ENCODE measurements at places on chromosomes 12 and 14.

GRCh38 chr12:69985656-69986055 lies 160.6 kb downstream of the MYRFL start:
- DNase-seq = no peak

GRCh38 chr14:71932229-71932981 lies at the start of gene RGS6:
TSS of gene RGS6 (plus strand) at chr14:71932429.
- peak; percentile 72 for DNase-seq

DNA sequence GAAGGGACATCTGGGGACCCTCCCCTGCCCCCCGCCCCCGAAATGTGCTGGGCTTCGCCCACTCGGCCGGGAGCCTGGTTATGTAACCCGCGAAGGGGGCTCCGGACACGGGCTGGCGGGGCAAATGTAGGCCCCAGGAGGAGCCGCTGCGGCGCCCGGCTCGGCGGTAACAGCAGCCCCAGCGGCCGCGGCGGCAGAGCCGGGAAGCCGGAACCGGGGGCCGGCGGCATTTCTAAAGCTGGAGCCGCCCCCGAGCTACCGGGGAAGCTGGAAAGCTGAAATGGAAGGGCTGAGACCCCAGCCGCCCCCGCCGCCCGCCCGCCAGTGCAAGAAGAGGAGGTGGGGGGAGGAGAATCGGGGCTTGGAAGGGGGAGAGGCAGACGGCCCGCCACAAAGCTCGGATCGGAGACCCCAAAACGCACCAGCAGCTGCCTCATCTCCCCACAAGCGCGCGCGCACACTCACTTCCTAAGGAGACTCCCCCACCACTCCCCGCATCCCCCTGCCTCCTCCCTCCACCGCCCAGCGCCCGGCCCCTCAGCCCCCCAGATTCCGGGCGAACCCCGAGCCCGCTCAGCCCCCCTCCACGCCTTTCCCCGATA lies 1.5 kb downstream of the KDM2B start:
- DNase-seq = peak; percentile 79

DNA sequence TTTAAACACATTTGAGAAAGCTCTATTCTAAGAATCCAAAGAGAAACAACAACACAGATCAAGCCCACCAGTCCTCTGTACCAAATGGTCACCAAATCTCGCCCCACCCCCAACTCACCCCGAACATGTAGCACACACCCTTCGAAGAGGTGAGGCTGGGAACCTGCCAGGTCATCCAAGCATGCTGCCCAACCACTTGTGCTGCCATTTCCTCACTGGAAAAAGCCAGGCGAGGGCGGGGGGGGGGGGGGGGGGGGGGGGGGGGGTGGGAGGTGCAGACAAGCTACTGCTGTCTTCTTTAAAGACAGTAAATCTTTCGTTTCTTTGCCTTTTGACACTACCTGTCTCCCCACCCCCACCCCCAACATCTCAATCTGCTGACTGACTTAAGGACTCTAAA lies 59.9 kb downstream of the SETD3 start:
- DNase-seq = no peak

DNA sequence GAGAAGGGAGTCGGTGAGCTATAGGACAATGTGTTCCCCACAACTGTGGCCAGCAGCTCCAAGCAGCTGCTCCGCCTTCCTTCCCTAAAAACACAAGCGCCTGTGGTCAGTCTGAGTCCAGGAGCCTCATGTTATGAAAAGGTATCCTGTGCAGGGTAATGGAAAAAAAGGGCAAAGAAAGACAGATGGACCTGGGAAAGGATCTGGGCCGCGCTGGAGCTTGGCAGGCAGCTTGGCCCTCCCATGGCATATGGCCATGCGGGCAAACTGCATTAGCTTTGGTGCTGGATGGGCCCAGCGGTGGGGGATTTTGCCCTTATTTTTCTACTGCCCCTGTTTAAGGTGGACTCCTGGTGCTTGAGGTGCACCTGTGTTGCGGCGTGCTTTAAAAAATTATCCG lies 23.7 kb upstream of the CHST11 start:
- no peak for DNase-seq

- no peak for DNase-seq
Measured at GRCh38 chr12:79069009-79069408, 204.4 kb downstream of the SYT1 start.

DNA sequence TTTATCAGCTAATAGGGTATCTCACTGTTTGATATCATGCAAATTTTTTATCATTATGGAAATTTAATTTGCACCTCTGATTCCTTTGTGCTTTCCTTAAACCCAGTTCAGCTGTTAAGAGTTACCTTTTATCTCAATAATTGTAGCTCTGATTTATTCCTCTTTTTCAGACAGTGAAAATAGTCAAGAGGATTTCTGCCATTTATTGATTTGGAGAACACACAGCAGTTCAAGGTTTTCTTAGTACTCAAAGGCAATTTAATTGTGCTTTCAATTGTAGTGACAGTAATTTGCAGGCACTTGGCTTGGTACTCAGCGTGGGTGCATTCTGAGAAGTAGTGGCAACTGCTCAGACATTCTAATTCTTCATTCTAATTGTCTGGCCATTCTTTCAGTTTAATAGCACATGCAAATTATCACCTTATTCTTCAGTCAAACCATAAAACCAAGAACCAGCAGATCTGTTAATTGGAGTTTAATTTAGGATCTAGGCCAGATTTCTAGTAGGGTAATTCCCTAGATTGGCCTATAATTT lies 709.3 kb downstream of the RPS29 start:
- no peak for DNase-seq

- peak; percentile 83 for DNase-seq
Measured at GRCh38 chr12:75705749-75706711, 194.6 kb upstream of the KRR1 start.

DNA sequence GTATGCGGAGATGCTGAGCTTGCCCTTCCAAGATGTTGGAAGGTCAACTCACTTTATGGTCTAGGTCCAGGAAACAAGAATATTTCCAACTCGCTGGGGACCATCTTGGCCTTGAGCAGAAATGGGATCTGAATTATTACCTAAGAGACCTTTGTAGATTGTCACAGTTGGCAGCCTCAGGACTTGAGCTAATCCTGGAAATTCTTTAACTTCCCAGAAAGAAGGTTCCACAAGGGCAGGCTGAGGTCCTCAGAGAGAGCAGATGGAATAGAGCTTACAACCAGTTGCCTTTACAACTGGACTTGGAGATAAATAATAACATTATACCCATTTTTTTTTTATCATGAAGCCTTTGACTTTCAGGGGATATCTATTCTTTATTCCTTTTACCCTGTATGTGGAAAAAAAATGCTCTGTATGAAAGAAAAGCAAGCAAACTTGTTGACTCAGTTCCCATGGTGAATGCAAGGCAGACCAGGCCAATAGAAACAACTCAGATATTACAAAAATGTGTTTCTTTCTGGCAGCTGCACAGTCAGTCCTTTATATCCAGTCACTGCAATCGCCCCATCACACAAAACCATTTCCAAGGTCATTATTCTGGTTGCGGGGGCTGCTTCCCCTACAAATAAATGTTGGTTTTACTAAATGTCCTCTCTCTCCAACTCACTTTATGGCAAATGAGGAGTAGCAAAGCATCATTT lies 401.4 kb downstream of the ZFP36L1 start:
- DNase-seq = no peak

DNA sequence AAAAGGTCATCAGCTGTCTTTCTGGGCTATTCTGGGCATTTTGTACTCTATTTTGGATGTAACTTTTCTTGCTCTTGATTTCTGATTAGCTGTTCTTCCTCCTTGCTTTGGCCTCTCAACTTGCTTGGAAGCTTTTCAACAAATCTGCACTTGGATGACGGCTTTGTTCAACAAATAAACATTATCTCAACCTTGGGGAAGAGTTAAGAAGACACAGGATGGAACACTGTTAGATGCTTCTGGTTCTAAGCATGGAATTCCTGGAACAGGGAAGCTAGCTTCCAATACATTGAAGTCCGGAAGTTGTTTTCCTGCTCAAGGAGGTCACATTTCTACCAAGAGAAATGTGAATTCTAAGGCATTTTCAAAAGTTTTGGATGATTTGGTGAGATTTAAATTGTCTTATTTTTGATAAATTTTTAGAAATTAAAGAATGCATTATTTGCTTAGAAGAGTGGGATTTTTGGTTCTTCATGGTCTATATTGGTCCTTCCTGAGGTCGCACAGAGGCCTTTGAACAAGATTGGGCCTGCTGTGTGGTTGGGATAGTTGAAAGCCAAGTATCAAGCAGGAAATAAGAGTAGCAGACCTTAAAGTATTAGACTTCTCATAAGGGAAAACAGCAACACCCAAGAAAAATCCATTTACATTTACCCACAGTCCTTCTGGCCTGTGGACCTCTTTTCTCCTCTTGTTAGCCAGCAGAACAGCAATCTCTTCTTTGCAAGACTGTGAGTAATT lies 59.2 kb downstream of the PPFIBP1 start:
- no peak for DNase-seq

- no peak for DNase-seq
Measured at GRCh38 chr14:20743556-20743955, 2.1 kb upstream of the EDDM3A start.

DNA sequence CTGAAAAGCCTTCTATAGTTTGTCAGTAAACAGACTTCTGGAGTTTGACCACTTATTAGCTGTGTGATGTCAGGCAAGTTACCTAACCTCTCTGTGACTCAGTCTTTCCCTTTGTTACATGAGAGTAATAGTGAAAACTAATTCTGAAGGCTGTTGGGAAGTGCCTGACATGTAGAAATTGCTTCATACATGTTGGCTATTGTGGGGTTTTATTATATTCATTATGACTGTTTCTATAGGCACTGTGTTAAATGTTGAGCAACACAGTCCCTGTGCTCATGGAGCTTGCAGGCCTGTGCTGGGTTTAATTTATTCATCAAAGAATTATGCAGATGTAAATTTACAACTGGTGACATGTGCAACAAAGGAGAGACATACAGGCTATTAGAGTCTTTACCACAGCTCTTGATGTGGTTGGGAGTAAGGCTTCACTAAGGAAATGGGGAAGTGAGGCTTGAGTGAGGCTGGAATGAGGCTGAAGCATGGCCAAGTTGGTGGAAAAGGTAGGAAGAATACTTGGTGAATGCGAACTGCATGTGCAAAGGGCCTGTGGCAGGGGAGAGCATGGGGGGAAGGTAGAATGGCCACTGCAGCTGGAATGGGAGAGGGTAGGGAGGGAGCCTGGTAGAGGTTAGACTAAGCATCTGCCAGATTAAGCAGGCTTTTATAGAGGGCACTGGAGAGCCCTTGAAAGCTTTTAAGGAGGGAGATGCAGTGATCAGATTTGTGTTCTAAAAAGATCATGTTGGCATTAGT lies 236.4 kb upstream of the CRY1 start:
- DNase-seq = no peak

- no peak for DNase-seq
Measured at GRCh38 chr12:25985316-25986175, 27.1 kb downstream of the RASSF8 start.

DNA sequence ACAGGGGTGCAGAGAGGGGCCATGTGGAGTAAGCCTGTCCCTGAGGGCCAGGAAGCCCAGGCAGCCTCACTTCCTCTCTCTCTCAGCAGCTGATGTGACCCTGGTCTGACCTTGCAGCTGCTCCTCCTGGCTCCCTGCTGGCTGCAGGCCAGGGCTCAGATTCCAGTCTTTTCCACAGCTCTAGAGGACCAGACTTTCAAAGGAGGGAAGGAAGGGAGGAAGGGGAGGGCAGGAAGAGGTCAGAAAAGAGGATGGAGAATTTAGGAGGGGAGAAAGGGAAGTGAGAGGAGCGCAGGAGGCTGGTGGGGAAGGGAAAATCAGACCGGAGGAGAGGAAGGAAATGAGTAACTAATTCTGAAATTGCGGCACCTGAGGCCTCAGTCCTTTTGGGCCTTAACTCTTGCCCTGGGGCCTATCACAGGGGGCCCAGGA lies 40.9 kb upstream of the VASH1 start:
- peak; percentile 90 for DNase-seq

GRCh38 chr12:34403706-34404376 lies 381.5 kb downstream of the ALG10 start:
- no peak for DNase-seq

DNA sequence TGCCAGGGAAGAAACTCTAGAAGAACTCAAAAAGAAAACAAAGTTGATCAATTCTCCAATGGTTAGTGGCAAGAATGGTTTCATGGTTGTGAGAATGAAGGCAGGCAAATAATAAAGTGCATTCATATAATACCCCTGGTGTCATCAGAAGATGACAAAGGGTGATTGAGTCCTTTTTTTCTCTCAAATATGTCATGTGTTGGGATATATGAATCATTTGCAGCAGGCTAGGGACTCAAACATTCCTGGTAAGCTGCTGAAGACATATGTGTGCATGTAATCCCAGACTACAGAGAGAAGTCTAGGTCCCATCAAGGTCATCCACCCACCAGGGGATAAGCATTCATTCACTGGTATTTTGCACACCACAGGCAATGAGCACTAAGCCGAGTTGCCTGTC lies 82.4 kb upstream of the MYF6 start:
- DNase-seq = no peak

DNA sequence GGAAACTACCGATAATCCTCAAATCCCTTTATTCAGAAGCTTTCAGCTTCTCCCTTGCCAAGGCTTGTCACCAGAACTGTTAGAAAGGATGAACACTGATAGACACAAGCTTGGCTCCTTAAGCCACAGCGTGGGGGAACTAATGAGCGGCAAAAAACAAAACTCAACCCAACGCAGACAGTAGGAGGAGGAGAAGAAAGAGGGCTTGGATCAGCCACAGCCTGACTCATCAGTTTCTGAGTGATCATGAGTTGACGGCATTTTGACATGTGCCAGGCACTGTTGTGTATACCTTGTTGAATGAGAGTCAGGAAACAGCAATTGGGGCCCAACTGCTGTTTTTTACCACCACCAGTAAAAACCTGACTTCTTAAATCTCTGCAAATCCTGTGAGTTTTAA lies 23.7 kb downstream of the PLXNC1 start:
- DNase-seq = peak; percentile 23

GRCh38 chr12:103712216-103712615 lies 125.1 kb downstream of the STAB2 start:
- DNase-seq = no peak

DNA sequence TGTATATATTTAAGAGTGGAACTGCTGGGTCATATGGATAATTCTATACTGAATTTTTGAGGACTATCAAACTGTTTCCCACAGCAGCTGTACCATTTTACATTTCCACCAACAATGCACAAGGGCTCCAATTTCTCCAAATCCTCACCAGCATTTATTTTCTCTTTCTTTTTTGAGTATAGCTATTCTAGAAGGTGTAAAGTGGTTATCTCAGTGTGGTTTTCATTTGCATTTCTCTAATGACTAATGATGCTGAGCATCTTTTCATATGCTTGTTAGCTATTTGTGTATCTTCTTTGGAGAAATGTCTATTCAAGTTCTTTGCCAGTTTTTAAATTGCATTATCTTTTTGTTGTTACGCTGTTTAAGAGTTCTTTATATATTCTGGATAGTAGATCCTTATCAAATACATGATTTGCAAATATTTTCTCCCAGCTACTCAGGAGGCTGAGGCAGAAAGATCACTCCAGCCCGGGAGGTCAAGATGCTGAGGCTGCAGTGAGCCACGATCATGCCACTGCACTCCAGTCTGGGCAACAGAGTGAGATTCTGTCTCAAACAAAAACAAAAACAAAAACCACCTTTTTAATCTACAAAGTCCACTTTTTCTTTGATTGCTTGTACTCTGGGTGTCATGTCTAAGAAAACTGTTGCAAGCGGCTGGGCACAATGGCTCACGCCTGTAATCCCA lies 32.8 kb downstream of the GTF2A1 start:
- DNase-seq = no peak

- DNase-seq = no peak
Measured at GRCh38 chr14:66959437-66960050, 229.7 kb upstream of the GARIN2 start.

GRCh38 chr12:9668161-9669018 lies 1.1 kb upstream of the CLEC2D start:
- DNase-seq = no peak

- DNase-seq = no peak
Measured at GRCh38 chr12:113127791-113128199, 7.8 kb downstream of the RASAL1 start.

GRCh38 chr14:101407328-101407727 lies 154.0 kb upstream of the DIO3 start:
- no peak for DNase-seq

Measured in eye (tissue), 1 donor.